ENCODE measurements at places on chromosomes 3 and 15. TPM values are rescaled to one million over a fixed set of nuclear protein-coding genes. Genes with fewer than 3 reads are reported as not detected.

- no peak for DNase-seq
These were observed 18.0 kb downstream of the CHST2 start for GRCh38 chr3:143137435-143138036.

GRCh38 chr15:40964006-40964405 lies 10.7 kb downstream of the CHAC1 start:
- no peak for DNase-seq

DNA sequence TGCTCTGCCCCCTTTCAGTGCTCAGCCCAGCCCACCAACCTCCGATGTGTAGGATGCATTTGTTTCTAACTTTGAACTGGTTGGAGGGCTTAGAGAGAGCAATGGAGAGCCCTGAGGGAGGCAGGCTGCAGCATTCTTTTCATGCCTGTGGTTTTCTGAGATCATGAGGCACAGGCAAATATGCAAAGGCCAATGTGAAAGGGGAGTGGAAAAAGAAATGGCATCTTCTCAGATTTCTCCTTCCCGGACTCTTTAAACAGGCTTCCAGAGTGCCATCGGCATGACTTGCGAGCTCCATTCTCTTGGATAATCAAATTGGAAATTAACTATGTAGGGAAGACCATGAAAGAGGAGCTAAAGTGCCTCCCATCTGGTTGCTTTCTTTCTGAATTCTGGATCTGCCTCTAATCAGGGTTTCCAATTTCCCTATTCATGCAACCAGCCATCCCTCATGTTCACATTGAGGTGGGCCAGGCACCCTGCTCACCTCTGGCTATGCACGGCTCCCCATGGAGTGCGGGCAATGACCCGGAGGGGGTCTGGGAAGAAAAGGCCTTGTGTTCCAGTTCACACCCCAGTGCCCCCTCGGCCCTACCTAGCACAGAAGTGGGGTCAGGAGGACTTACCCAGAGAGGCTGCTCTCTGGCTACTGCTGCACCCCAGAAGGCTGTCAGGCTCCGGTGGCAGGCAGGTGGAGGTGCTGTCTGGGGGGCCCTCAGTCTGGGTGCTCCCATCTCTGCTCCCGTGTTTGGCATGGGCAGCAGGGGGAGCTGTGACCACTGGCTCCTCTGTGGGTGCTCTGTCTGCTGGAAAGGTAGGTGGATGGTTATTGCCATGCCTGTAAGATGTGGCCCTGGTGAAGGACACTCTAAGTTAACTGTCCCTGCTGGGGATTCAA lies 16.1 kb downstream of the AMOTL2 start:
- DNase-seq = no peak

GRCh38 chr3:188197388-188197847 lies 43.5 kb downstream of the LPP start:
- DNase-seq = no peak

- DNase-seq = no peak
These were observed 19.5 kb downstream of the TMOD2 start for GRCh38 chr15:51770902-51771301.

GRCh38 chr15:40344631-40345120 lies 3.9 kb upstream of the CCDC9B start:
- DNase-seq = no peak

GRCh38 chr3:14146381-14147065 lies 21.7 kb downstream of the TMEM43 start:
- DNase-seq = no peak

DNA sequence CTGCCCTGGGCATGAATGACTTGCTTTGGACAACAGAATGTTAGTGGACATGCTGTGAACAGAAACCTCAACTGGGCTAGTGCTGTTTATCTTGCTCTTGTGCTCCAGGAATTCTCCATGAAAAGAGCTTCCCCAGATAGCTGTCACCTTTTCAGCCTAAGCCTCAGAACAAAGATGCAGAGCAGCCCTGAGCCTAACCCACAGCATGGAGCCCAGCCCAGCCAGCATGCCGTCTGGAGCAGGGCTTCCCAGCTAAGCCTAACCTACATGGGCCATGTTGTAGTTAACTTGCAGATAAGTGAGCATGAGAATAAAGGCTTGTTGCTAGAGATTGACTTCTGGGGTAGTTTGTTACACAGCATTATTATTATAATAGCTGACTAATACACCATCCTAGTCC lies 48.9 kb downstream of the SCN5A start:
- DNase-seq = no peak

DNA sequence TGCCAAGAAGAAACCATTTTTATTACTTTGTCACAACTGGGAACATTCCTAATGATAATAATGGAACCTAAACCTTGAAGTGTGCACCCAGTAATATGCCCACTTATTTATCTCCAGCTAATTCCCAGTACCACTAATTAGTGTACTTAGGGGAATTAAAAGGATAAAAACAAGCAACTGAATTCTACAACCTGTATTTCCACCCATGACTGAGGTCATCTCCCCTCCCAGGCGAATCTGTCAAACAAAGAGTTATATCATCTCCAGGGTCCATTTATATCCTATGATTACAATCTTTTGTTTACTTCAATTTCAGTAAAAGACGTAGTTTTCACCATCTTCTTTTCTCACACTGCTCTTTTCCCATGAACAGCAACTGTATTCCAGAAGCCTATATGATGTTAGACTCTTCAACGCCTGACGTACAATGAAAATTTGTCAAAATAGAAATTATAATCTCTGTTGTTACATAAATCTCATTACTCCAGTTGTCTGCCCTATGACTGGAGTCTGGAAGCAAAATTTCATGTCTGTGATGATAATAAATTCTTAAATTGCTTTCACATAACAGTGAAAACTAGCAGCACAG lies 177.6 kb downstream of the GOLIM4 start:
- no peak for DNase-seq

DNA sequence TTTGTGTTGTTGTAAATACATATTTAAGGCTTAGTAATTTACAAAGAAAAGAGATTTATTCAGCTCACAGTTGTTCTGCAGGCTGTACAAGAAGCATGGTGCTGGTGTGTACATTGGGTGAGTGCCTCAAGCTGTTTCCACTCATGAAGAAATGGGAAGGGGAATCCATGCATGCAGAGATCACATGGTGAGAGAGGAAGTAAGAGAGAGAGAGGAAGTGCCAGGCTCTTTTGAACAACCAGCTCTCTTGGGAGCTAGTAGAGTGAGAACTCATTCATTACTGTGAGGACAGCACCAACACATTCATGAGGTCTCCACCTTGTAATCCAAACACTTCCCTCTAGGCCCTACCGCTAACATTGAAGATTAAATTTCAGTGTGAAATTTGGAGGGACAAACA lies 909.2 kb downstream of the NSUN3 start:
- DNase-seq = no peak

GRCh38 chr3:152474585-152474984 lies 205.9 kb downstream of the MBNL1 start:
- DNase-seq = no peak

DNA sequence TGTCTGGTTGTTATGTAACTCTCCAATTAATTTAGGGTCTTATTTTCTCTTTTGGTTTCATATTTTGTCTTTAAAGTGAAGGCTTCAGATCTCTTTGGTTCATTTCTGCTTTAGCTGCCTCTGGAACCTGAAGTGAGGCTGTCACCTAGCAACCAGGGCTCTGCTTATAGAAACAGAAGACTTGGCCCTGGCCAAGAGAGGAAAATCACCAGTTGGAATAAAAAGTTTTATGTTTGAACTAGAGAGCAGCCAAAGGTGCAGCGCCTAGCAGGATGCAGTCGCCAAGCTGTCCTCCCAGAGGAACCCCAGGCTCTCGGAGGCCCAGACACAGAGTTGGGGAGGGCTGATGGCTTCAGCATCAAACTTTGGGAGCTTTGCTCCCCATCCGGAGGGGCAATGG lies 41.1 kb downstream of the LYZL4 start:
- peak; percentile 7 for DNase-seq

GRCh38 chr3:142597906-142598305 lies 1.7 kb downstream of the PLS1 start:
- no peak for DNase-seq

DNA sequence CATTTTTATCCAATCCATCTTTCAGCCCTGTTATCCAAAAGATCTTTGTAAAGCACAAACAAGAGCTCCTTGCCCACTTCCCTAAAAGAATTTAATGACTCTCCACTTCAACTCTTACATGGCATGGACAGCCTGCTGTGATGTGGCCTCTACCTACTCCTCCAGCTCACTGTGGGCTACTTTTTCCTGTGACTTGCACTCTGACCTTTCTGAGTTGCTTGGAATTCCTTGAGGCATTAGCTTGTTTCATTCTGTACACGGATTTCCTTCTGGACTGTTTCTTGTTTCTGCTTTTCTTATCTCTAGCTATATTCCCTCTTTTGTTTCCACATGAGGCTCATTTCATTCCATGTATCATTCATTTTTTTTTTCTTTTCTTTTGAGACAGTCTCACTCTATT lies 15.2 kb downstream of the QTRT2 start:
- no peak for DNase-seq

GRCh38 chr3:65582012-65582717 lies 456.6 kb downstream of the MAGI1 start:
- DNase-seq = no peak

DNA sequence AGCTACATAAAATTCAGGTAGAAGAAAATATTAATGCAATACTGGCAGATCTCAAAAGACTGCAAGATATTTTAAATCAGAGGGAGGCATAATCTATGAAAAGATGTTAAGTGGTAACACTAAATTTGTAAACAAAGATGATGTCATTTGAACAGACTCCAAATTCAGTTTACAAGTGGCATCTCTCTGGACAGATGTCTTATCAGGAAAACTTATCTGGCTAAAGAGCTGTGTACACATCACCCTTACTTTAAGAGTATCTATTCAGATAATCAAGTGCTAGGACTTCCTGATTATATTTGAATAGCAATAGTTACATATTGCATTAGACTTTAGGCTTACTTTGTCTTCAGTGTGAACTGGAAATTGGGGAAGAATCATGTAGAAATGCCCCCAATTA lies 231.5 kb downstream of the WDR72 start:
- DNase-seq = no peak

- no peak for DNase-seq
These were observed 4.8 kb downstream of the TNFAIP8L3 start for GRCh38 chr15:51089699-51090453.

GRCh38 chr3:196932600-196932999 lies 9.7 kb downstream of the NCBP2 start:
- no peak for DNase-seq

- DNase-seq = no peak
These were observed 47.1 kb upstream of the TERB2 start for GRCh38 chr15:44909423-44909822.

DNA sequence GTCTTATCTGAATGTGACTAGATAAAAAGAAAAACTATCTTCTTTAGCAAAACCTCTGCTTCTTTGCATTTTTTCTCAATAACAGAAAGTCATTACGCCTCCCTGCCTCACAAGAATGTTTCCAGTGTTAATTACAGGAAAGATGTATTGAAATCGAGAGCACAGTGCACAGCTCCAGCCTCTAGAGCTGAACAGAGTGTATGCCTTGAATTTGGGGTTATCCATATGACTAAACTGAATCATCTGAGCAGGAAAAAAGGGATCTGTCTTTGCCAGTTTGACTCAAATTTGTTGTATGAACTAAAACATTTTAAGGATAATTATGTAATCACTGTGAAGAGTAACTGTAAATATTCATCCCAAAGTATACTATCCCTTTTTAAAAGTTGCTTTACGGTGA lies 149.1 kb upstream of the CGNL1 start:
- DNase-seq = no peak

- DNase-seq = no peak
These were observed 55.5 kb downstream of the BTD start for GRCh38 chr3:15657016-15657415.

GRCh38 chr3:159765030-159765859 lies 223.4 kb upstream of the IL12A start:
- no peak for DNase-seq

- DNase-seq = no peak
These were observed 37.1 kb downstream of the OXNAD1 start for GRCh38 chr3:16302082-16302631.

DNA sequence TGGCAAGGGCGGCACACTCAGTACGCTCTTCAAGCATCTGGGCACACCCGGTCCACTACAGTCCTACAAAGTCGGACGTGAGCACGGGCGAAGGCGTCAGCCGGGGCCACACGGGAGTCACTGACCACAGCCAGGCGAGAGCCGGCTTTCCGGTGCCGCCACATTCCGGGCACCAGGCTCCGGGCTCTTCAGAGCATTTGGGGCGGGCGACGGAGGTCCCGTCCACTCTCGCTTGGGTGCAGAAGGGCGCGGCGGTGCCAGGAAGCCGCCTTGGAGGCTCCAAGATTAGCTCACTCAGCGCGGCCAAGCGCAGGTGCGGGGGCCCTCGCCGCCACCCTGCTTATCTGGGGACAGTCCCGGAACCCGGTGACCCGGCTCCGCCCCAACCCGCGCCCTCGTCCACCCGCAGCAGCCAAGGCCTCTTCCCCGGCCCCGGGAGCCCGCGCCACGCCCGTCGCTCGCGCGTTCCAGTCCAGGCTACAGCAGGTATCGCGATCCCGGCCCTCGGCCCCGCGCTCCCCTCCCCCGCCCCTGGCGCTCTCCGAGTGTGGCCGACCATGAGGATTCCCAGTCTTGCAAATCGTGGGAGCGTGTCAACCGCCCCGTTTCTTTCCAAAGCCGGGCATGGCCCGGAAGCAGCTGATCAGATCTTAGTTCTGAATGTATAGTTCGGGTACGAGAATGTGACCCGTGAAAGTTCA lies at the start of gene ADPRH:
Gene ADPRH (plus strand): TSS at position 127 of the 701 bp plus-strand sequence. CDS start 2,678 bp downstream, outside the sequence.
- DNase-seq = peak; percentile 71

DNA sequence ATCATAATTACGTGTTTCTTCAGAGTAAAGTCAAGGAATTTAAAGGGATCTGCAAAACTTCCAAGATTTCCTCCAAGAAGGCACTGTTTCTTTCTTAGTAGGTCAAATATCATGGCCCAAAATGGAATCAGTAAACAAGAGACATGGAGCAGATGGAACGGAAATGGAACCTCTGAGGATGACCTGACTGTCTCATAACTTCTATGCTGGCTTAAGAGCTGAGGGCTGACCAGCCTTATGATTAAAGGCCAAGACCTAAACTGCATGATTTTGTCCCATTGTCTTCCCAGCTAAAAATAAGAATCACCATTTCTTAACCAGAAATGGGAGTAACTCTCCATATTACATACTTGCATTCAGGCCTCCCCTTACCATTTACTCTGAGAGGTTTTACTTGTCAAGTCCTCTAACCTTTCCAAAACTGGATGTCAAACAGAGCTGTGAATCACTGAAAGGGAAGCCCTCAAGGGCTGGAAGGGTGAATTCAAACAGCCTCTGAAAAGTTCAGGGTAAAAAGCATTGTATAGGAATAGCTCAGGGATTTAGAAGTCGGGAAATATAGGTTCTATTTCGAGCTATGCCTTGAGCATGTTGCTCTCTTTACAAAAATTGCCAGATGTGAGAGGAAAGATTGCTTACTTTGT lies 103.7 kb downstream of the MEIS2 start:
- no peak for DNase-seq

STRA6 gene
- 30.0 TPM for polyA plus RNA-seq

SSR3 gene
- polyA plus RNA-seq = 171 TPM

MST1 gene
- 110 TPM for polyA plus RNA-seq

MYLK gene
- polyA plus RNA-seq = 148 TPM

MAGEF1 gene
- polyA plus RNA-seq = 95.8 TPM

SEMA6D gene
- polyA plus RNA-seq = 38.1 TPM

AADACL2 gene
- polyA plus RNA-seq = not detected

NANOGP8 gene
- polyA plus RNA-seq = 0.22 TPM

ROPN1 gene
- not detected for polyA plus RNA-seq

MYEF2 gene
- 95.6 TPM for polyA plus RNA-seq

FBXO40 gene
- polyA plus RNA-seq = 0.03 TPM
